ENCODE measurements at places on chromosomes 6 and 20. TPM values are rescaled to one million over a fixed set of nuclear protein-coding genes. Genes with fewer than 3 reads are reported as not detected.

Gene SLC17A9
- total RNA-seq: 17.3 TPM

- H3K27ac ChIP-seq: peak overlapping the region; percentile 93
- peak overlapping the region; percentile 84 for H3K4me3 ChIP-seq
- H3K36me3 ChIP-seq: peaks cover 18% of the 10 kb centered on the region
- peaks cover 8% of the 10 kb centered on the region for H3K4me1 ChIP-seq
Observed at GRCh38 chr6:32970413-32971241, 2.2 kb downstream of the BRD2 start.

GRCh38 chr20:33812908-33813462, 1.8 kb downstream of the CHMP4B start:
- peaks cover 28% of the 10 kb centered on the region for H3K4me1 ChIP-seq
- peak; percentile 39 for DNase-seq
- no peaks in the 10 kb centered on the region for H3K27me3 ChIP-seq
- H3K27ac ChIP-seq: peak overlapping the region; percentile 93

GRCh38 chr20:37229357-37229756, 32.3 kb downstream of the GHRH start:
- H3K27me3 ChIP-seq: no peaks in the 10 kb centered on the region
- no peak overlapping the region for H3K27ac ChIP-seq
- DNase-seq: no peak
- H3K4me3 ChIP-seq: no peak overlapping the region
- peaks cover 69% of the 10 kb centered on the region for H3K36me3 ChIP-seq

DNA sequence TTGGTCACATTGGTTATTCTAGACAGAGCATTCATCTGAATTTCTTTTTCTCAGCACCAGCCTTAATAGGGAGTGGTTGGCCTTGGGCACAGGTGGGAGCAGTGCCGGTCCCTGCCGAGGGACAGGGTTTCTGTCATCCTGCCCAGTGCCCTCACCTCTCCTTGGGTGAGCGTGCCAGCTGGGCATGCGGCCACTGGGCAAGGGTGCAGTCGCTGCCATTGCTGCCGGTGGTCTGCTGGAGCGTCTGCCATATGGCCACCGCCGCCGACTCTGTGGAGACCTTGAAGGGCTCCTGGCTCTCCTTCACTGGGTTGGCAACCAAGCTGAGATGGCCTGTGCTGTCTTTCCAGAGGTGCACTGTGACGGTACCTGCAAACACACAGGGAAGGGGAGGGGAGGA, 16.4 kb upstream of the UQCC2 start:
- no peaks in the 10 kb centered on the region for H3K36me3 ChIP-seq
- H3K27me3 ChIP-seq: no peaks in the 10 kb centered on the region
- H3K4me3 ChIP-seq: no peak overlapping the region
- H3K4me1 ChIP-seq: peaks cover 9% of the 10 kb centered on the region

DNA sequence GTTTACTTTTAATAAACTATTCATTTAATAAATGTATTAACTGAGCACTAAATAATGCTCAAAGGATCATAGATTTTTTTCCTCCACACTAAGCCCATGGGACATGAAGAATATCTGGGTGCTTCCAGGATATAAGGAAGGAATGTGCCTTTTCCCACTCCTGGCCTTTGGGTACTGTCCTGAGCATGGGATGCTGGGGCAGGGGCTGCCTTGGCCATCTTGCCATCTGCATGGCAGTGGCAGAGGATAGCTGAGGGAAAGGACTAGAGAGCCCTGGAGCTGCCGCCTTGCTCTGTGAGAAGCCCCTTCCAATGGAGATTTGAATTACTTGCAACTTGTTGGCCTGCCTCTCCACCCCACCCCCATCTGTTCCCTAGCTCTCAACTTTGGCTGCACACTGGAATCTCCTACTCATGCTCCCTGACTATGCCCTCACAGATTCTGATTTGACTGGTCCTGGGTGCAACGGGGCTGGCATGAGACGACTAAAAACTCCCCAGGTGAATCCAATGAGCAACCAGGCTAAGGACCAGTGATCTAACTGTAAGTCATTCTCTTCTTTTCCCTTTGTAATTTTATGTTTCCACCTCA, 15.6 kb downstream of the DDRGK1 start:
- H3K4me1 ChIP-seq: no peaks in the 10 kb centered on the region
- H3K27ac ChIP-seq: no peak overlapping the region
- H3K27me3 ChIP-seq: no peaks in the 10 kb centered on the region

DNA sequence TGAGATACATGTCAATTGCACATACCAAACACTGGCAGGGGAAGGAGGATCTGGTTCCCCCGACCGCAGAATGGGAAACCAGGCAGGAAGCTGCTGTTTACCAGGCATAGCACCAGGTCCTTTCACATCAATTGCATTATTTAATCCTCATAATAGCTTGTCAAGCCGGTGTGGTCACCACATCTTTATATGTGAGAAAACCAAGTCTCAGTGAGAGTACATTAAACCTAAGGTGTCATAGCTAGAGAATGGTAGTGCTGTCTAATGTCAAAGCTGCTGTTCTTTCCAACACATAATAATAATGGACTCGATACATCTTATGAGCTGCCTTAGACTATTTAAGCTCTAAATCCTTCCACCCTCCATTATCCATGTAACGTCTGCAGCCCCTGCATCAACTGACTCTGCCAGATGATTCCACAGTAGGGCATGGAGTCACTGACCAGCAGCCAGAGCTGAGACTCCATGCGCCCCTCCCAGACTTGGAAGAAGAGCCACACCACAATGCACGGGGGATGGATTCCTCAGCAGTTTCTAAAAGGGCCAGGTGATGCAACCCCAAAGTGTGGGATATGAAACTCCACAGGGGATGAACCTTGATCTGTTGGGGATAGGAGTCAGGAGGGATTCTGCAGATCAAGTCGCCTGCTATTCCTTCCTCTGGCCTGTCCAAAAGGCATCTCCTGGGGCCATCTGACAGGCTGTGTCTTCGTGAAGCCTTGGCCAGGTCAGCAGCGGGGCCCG, 71.8 kb downstream of the GPR6 start:
- no peak for DNase-seq
- H3K36me3 ChIP-seq: no peaks in the 10 kb centered on the region
- no peaks in the 10 kb centered on the region for H3K4me1 ChIP-seq
- no peak overlapping the region for H3K4me3 ChIP-seq
- no peaks in the 10 kb centered on the region for H3K27me3 ChIP-seq

All from lung (tissue), 17 donors.